Hematopoietic multipotent progenitor cell treated with erythropoietin and hydrocortisone succinate and interleukin-3 and kit ligand, for 4 days (in vitro differentiated cells): ENCODE measurements at places on chromosomes 7 and 10.

DNA sequence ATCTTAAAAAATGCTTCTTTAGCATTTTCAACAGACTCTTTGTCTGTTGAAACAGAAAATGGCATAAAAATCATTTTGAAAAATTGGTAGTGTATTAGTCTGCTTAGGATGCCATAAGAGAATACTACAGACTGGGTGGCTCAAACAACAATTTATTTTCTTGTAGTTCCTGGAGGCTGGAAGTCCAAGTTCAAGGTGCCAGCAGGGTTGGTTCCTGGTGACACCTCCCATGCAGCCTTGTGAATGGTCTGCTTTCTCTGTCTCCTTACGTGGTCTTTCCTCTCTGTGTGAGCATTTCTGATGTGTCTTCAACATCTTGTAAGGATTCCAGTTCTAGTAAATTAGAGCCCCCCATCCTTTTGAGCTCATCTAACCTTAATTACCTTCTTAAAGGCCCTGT, 26.1 kb upstream of the RAB11FIP2 start:
- DNase-seq = no peak

- DNase-seq = no peak
These were observed 61.0 kb upstream of the PITRM1 start for GRCh38 chr10:3233486-3233990.

- peak; percentile 82 for DNase-seq
These were observed 483.9 kb downstream of the SH2D4B start for GRCh38 chr10:81021428-81022129.

DNA sequence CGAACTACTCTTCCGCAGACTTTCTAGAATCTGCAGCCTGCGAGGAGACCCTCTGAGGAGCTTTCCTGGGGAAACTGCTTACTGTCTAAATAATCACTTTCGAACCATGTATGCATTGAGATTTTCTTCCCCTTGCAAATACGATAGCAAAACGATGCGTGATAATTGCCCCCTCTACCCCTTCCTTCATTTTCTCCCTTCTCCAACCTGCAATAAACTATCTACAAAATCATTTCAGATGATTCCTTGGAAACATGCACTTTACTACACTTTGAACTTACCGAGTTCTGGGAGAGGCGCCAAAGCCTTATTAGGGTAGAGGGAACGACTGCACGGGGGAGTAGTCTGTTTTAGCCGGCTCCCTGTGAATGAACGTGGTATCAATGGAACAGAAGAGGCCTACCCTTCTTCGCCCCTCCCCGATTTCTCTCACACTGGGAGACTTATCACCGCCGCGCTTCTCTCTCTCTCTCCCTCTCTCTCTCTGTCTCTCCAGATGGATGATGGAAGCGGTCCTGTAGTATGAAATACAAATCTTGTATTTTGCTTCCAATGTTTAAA, at the start of gene FGFBP3:
TSS of gene FGFBP3 (minus strand) at position 370 of the 561 bp plus-strand sequence. CDS start 517 bp downstream, outside the sequence.
- peak; percentile 91 for DNase-seq

DNA sequence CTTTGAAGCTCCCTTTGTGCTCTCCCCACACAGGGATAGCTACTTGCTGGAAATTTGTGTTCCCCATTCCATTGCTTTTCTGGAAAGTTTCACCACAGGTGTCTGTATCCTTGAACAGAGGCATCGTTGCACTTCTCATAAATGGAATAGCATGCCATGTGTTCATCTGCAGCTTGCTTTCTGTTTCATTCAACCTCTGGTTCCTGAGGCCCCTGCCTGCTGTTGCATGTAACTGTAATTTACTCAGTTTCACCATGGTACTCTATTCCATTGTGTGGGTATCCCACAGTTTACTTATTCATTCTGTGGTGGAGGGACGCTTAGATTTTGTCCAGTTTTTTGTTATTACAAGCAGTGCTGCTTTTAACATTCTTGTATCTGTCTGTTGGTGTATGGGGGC, 32.0 kb downstream of the EEPD1 start:
- no peak for DNase-seq

GRCh38 chr7:29424984-29425309, 138.7 kb upstream of the PRR15 start:
- no peak for DNase-seq

DNA sequence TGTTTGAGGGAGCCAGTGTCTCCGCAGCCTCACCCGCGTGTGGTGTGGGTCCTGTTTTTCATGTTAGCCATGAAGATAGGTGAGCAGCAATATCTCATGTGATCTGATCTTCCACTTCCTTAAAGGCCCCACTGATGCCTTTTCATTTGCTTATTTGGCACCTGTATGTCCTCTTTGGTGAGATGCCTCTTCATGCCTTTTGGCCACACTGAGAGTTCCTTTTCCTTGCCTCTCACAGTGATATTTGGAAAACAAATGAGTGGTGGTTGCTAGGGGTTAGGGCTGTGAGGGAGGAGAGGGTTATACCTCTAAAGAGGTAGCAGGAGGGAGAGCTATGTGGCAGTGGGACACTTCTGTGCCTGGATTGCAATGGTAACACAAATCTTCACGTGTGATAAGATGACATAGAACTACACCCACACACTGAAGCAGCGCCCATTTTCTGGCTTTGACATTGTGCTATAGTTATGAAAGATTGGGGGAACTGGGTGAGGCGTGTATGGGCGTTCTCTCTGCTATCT, 90.4 kb upstream of the TNS3 start:
- no peak for DNase-seq

GRCh38 chr10:34492081-34492480, 323.0 kb downstream of the PARD3 start:
- no peak for DNase-seq

GRCh38 chr7:127781081-127781480, 129.1 kb downstream of the SND1 start:
- no peak for DNase-seq

- DNase-seq = no peak
These were observed 21.6 kb downstream of the PRPF18 start for GRCh38 chr10:13608246-13608853.

GRCh38 chr7:109532262-109532992, 962.8 kb downstream of the DNAJB9 start:
- DNase-seq = no peak

DNA sequence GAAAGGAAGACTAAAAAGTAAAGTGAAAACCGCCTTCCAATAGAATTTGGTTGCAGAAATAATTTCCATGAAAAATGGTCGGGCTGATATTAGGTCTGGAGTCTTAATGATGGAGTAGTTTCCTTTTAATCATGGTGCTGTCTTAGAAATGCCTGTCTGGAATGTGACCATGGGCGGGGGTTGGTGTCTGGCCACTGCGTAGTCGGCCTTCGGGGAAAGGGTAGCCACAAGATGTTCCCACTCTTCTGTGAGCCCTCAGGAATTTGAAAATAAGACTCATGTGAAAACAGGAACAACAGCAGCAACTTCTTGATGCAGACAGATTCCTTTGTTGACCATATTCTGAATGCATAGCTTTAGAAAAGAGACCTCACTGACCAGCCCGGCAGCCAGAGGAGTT, 176.8 kb downstream of the KIAA1217 start:
- no peak for DNase-seq

- peak; percentile 85 for DNase-seq
These were observed 14.7 kb downstream of the LZTS2 start for GRCh38 chr10:101014230-101014884.

DNA sequence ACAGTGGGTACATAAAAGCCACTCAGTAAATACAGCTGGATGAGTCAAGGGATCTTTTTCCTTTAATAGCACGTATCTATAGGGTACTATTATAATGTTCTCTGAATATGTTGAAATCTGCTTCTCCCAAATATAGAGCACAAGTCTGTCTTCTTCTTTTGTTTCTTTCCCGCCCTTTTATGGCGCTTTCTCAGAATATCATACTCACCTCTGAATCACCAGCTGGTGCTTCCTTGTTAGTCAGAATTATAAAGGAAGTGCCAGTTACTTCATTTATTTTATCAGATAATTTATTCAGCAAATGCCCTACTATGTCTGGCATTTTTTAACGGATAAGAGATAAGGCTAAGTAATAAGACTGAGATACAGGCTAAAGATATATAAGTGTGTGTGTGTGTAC, 772.9 kb downstream of the SORCS3 start:
- no peak for DNase-seq

GRCh38 chr10:19815731-19816410, 361 bp upstream of the PLXDC2 start:
- peak; percentile 87 for DNase-seq

GRCh38 chr7:116310141-116310540, 99.8 kb downstream of the TES start:
- no peak for DNase-seq

GRCh38 chr7:151148319-151149259, 18.9 kb downstream of the GBX1 start:
- DNase-seq = no peak

GRCh38 chr7:158953912-158954311, 97.6 kb downstream of the DYNC2I1 start:
- DNase-seq = peak; percentile 35

DNA sequence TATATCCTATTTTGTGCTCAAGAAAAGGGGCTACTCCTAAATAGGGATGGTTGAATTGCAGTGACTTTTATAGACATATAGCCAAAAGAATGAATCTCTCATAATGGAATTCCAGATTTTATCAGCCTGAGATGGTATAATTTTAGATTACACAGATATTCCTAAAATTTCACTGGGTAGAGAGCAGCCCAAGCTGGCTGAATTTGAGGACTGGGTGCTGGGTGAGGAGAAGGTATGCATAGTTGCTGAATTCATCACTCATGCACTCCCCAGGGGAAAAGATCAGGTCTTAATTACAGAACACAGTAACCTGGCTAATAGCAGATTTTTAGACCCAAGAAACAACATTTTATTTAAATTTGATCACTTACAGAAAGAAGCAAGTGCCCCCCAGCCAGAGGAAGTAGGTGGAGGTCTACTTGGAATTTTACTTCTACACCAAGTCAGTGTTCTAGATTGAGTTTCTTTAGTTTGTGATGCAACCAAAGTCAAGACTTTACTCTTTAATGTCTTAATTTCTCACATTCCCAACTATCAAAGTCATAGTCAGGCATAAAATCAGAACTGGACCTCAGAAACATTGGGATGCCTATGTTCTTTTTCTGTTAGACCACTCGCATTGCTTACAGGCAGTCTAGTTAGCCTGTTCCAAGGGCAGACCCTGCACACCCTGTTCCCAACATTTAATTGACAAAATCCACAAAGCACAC, 337.4 kb upstream of the PODXL start:
- DNase-seq = no peak

DNA sequence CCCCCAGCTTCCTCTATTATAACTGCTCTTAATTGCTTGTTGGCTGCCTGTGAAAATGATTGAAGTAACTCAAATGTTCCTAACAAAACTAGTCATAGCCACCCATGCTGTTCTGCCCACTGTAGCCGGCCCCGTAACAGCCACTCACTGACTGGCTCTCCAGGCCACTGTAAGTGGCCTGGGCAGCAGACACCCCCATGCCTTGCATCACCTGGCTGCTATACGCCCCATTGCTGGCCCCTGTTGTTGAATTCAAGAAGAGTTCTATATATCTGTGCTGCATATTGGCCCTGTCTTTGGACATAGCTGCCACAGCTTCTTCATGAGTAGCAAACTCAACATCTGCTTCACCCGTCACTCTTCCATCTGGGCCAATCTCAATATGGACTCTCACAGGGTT, 15.1 kb downstream of the FXYD4 start:
- DNase-seq = no peak

DNA sequence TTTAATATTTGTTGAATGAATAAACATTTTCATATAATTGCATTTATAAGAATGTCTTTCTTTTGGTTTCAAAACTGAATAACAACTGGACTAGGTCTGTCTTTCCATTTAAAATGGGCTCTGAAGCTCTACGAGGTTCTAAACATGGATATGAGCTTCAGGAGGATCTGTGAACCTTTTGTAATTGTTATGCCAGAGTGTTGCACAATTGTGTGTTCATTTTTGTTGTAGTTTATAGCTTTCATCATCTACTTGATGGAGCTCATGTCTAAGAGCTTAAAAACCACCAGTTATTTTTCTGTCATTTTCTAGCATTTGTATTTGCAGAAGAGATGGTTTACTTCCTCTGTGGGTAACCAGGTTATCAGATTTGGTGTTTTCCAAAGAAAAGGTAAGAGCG, 265.7 kb upstream of the NPY start:
- DNase-seq = no peak

DNA sequence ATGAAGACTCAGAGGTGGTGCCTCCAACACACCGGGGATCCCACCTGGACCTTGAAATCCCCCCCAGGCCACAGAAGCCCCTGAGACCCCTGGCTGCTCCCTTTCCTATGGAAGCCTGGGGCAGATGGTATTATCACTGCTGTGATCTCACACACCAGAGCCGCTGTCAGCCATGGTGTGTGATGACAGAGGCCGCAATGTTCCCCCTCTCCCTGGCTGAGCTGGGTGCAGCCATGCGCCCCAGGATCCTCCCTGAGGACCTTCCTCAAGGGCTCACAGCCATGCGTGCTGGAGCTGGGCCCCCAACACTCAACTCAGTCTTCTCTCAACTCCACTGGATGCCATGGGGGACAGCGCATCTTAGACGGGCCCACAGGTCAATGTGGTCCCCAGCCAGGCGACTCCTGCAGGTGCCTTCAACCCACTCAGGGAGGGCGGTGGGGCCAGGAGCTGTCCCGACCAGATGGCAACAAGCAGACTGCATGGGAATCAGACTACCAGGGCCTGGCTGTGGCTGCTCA, 44.9 kb downstream of the VIPR2 start:
- no peak for DNase-seq

- no peak for DNase-seq
These were observed 63.5 kb upstream of the LRRN3 start for GRCh38 chr7:111027396-111027795.

- no peak for DNase-seq
These were observed 35.8 kb downstream of the LAMB4 start for GRCh38 chr7:108094346-108094745.

DNA sequence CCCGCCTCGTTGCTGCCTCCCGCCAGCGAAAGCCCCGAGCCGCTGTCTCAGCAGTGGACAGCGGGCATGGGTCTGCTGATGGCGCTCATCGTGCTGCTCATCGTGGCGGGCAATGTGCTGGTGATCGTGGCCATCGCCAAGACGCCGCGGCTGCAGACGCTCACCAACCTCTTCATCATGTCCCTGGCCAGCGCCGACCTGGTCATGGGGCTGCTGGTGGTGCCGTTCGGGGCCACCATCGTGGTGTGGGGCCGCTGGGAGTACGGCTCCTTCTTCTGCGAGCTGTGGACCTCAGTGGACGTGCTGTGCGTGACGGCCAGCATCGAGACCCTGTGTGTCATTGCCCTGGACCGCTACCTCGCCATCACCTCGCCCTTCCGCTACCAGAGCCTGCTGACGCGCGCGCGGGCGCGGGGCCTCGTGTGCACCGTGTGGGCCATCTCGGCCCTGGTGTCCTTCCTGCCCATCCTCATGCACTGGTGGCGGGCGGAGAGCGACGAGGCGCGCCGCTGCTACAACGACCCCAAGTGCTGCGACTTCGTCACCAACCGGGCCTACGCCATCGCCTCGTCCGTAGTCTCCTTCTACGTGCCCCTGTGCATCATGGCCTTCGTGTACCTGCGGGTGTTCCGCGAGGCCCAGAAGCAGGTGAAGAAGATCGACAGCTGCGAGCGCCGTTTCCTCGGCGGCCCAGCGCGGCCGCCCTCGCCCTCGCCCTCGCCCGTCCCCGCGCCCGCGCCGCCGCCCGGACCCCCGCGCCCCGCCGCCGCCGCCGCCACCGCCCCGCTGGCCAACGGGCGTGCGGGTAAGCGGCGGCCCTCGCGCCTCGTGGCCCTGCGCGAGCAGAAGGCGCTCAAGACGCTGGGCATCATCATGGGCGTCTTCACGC, 825 bp downstream of the ADRB1 start:
- no peak for DNase-seq

- no peak for DNase-seq
These were observed 5.6 kb downstream of the NEURL1 start for GRCh38 chr10:103498936-103499638.
